ENCODE measurements at places on chromosomes 7 and 10. TPM values are rescaled to one million over a fixed set of nuclear protein-coding genes. Genes with fewer than 3 reads are reported as not detected.

GRCh38 chr7:139648941-139649425 is 125.5 kb downstream of the CLEC2L start:
- DNase-seq: no peak

Gene SPDYE5
- not detected for total RNA-seq

GRCh38 chr7:70595755-70596597 is 536.0 kb upstream of the GALNT17 start:
- DNase-seq: no peak

DNA sequence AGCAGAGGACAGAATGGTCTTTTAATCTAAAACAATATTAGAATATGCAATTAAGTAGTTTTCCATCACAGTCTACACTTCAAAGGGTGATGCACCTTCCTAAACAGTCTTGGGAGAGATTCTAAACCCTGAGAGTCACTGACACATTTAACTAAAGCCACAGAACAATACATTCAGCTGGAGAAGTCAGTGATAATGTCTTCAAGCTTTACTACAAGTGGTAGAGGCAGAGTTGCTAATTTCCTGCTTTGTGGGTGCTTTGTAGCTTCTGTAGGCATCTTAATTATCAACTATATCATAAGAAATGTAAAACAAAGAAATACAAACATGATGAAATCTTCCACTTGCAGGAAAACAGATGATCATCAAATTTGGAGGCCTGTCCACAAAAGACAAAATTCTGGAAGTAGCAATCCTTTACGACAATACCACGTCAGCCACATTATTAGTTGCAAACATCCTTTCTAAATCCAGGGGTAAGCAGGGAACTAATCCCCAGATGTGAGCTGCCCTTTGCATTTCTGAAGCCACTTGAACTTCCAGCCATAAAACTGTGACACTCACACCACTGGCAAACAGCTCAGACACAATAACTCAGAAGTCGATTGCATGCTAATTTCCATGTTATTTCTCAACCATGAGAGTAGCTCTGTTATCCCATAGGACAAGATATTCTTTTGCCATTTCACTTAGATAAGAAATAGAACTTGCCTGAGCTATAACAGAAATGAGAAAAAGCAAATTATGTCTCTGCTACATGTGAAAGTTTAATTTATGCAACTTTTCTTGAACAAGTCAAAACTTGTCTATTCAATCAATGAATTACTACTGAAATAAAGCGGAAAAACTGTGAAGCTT is 212.2 kb downstream of the FAM107B start:
- DNase-seq: no peak

- no peak for DNase-seq
These were observed 326.4 kb upstream of the ZMIZ1 start for GRCh38 chr10:78742406-78742729.

Gene PRF1
- 3.2 TPM for total RNA-seq

Gene SYCE1
- not detected for total RNA-seq
